ENCODE measurements at places on chromosomes 12 and 14. TPM values are rescaled to one million over a fixed set of nuclear protein-coding genes. Genes with fewer than 3 reads are reported as not detected.

DNA sequence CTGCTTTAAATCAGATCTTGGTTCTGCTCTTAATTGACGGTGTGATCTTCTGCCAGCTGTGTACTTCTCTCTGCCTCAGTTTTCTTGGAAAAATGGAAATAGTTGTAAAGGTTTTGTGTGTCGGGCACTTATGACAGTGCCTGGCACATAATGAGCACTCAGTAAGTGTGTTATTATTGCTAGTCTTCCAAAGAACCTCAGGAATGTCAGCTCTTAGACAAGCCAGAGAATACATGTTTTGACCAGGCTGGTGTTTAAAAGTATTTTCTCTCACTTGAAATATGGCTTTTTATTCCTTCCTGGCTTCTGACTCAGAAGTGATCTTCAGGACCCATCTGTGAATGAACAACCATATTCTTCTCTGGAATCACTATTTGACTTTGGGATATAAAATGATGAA lies 304.1 kb downstream of the SNAPC1 start:
- DNase-seq: no peak

- DNase-seq: peak; percentile 59
Measured at GRCh38 chr12:132610051-132610759, at the start of gene LRCOL1. TSS of gene LRCOL1 (minus strand) at chr12:132610582. CDS start at chr12:132606251, 4,331 bp downstream.

GRCh38 chr12:125178222-125178621 lies 113.0 kb downstream of the AACS start:
- DNase-seq: no peak

GRCh38 chr12:124676714-124677462 lies 109.5 kb upstream of the NCOR2 start:
- DNase-seq: no peak

Gene HPD
- total RNA-seq: 2.1 TPM

- DNase-seq: no peak
Measured at GRCh38 chr12:110790301-110790700, 47.6 kb upstream of the PPP1CC start.

- no peak for DNase-seq
Measured at GRCh38 chr14:106586098-106586704, 1059.8 kb downstream of the TMEM121 start.

DNA sequence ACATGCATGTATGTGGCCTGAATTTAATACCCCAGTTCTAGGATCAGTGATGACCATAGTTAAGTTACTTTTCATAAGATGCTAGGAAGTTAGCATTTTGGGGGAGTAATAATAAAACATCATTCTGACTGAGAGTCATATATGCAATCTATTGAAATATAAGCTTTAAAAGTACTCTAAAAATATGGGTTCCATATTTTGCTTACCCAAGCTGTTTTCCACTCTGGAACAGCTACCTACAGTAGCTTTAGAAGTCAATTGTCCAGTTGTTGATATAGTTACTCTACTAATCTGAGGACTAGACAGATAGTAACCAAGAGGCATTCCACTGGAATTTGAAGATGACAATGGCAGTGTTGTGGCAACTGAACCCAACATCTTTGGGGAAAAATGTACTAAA lies 4.0 kb downstream of the LMNTD1 start:
- no peak for DNase-seq

Gene WNT5B
- total RNA-seq: 4.5 TPM

DNA sequence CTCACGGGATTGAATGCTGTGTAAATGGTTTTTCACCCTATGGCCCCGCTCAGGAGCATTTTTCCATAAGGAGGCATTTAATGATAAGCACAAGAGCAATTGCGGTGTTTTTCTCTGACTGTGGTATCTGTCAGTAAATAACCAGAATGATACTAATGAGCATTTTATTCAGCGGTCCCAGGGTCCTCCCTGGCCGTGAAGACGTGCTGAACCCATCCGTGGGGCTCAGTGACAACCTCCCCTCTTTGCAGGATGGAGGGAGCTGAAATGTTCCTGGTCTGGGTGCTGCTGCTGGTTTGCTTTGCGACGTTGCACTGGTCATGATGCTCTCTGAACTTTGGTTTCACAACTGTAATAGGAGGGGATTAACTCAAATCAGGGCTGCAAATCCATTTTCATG lies 625.6 kb downstream of the AACS start:
- no peak for DNase-seq

GRCh38 chr12:56474389-56474788 lies 6.0 kb downstream of the SPRYD4 start:
- no peak for DNase-seq

Gene ATP5F1B
- total RNA-seq: 433 TPM

DNA sequence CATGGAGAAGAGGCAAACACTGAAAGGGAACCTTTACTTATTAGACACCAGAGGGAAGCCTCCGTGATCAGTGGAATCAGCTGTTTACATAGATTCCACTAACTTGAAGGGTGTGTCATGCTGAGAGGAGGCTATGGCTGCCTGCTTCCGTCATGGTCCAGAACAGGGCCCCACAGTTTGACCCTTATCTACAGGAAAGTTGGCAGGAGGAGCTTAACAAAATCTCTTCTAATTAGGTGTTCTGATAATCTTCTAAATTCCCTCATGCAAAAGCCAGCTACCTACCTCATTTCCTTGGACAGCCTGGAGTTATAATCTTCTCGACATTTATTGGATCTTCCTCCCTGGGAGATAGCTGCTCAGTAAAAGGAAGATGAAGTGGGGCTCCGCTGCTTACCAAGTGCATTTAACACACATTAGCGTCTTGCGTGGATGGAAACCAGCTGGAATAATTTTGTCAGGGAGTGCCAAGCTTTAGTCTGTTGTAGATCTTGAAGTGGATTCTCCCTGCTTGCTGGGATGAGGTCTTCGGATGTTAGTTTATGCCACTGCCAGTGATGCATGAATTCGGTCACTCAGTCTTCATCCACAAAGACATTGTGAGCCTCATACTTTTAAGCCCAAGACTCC lies 171.0 kb downstream of the PAH start:
- peak; percentile 29 for DNase-seq

GRCh38 chr14:38022775-38023174 lies 184.9 kb upstream of the SSTR1 start:
- no peak for DNase-seq

GRCh38 chr12:57460841-57461275 lies 1.3 kb downstream of the GLI1 start:
- peak; percentile 64 for DNase-seq

DNA sequence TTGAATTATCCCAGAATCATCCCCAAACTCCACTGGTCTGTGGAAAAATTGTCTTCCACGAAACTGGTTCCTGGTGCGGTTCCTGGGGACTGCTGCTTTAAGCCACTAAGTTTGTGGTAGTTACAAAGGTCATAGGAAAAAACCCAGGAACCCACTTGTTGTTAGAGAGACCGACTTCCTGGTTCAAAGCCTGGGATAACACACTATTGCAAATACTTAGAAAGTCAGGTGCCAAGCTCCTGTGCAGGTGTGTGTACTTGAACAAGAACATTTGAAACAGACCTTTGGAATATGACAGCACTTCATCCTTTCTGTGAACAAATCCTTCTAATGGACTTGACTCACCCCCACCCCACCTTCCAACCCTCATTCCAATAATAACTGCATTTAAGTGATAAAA lies 519.6 kb downstream of the GLT1D1 start:
- no peak for DNase-seq

Gene MGP
- 789 TPM for total RNA-seq

DNA sequence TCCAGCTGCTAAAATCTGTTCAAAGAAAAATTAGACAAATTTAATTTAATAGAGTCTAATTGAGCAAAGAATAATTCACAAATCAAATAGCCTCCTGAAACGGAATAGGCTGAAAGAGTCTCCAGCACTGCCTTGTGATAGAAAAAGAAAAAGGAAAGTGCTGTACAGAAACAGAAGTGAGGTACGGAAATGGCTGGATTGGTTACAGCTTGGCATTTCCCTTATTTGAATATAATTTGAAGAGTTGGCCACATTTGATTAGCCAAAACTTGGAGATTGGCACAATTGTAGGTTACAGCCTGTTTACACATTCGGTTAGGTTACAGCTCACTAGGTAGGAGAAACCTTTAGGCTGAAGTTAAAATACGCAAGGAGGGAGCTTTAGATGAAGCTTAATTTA lies 24.8 kb upstream of the PCED1B start:
- no peak for DNase-seq

Gene PTPRB
- 83.2 TPM for total RNA-seq

GRCh38 chr12:105562199-105562971 lies 231.9 kb downstream of the C12orf75 start:
- DNase-seq: peak; percentile 35

- no peak for DNase-seq
Measured at GRCh38 chr12:119592232-119592631, 1.3 kb upstream of the TMEM233 start.

GRCh38 chr14:58488550-58488949 lies 61.0 kb downstream of the KIAA0586 start:
- DNase-seq: no peak

Gene KLRF1
- 2.2 TPM for total RNA-seq

Gene CMKLR1
- 31.2 TPM for total RNA-seq

DNA sequence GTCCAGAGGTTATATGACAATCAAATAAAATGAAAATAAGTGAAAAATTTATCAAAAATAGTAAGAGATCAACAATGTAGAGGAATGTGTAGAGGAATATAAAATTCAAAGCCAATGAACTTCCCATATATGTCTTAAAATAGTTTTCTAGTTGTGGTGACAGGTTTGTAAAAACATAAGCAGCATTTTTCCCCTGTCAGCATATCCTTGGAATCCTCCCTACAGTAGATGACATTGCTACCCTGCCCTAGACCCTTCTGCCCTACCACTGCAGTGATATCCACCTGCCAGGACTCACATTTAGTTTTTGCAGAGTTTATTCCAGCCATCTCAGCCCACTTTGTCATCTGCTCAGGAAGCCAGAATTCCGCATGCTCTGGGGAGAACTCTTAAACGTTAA lies 842.0 kb downstream of the RPS29 start:
- DNase-seq: no peak

- no peak for DNase-seq
Measured at GRCh38 chr14:64549791-64550620, at the start of gene PPP1R36. TSS of gene PPP1R36 (plus strand) at chr14:64549961. CDS start at chr14:64549998, 37 bp downstream.

GRCh38 chr14:26694521-26694920 lies 96.7 kb upstream of the NOVA1 start:
- no peak for DNase-seq

DNA sequence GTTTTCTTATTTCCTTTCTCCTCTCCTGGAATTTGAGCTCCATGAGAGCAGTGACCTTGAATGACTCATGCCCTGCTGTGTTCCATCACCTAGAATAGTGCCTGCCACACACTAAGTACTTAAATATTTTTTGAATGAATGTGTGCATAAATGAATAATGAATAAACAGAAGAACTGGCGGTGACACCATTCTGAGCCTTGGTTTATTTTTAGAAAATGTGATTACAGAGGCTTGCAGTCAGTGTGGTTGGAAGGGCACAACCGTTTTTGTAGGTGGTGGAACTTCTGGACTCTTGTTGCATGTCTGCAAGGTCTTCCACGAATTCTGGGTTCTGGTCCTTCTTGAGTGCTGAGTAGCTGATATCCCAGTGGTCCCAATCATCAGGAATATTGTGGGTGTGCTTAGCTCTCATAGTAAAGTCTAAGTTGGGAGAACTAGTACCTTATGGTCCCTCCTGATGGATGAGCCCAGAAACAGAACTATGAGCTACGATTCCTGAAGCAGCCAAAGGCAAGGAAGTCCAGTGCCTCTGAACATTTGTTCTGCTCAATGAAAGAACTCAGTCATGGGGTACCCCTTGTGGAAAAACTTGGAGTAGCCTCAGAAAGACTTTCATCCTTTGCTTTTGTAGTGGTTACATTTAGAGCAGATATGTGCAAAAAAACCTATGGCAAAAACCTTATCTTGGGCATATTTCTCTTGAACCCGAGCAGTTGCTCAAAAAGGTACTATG lies 28.8 kb upstream of the BHLHE41 start:
- DNase-seq: no peak

Gene LGR5
- total RNA-seq: 0.39 TPM

- DNase-seq: no peak
Measured at GRCh38 chr12:82973592-82973991, 286.9 kb downstream of the TMTC2 start.

Gene FICD
- 7.7 TPM for total RNA-seq

DNA sequence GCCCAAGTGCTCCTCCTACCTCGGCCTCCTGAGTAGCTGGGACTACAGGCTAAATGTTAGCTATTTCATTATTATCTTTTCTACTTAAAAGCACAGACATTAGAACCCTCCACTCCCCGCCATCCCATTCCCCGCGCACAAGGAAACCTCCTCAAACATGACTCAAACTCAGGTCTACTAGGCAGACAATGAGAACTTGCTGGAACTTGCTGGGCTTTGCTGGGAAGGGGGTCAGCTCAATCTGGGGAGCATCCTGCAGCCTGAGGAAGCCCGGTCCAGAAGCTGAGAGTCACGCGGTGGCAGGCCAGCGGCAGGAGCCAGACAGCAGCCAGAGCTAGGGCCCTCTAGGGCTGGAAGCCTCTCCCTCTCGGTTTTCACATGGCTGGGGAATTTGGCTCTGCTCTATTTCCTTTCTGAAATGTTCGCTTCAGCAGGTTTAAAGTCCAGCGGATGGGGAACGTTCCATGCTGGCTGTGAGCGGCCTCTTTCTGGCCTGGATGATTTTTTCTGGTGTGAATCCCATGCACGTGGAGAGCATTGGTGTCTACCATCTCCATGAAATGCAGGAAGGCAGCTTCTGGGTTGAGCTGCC lies 68.5 kb downstream of the SLC6A12 start:
- no peak for DNase-seq

DNA sequence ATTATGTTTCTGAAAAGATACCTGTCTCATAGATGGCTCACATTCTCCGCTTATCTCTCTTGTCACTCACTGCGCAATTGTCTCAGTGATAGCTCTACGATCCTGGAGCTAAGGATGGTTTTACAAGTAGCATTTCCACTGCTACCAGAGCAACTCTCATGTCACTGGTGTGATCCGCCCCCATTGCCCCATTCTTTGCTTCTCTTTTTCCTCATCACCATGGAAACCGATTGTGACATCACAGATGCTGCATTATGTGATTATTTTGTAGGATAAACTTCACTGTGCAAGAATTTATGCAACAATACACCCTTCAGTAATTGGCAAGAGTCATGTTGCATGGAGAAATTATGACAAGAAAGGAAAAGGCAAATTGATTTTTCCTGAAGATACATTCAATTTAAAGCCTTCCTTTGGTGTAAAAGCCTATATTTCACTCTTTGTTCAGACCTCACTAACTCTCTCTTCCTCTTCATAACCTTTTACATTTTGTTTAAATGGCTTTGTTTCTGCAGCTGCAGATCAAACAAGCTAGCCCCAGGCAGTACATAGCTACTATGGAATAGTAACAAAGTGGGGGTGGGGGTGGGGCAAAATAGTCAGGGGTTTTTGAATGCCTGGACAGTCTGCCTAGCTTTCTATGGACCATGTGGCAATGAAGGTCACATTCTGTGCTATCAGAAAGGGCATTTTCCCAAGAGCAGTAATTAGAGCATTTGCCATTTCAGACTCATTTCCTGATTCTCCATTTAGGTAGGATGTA lies 539.8 kb downstream of the NRXN3 start:
- DNase-seq: no peak
